ENCODE measurements at places on chromosomes 12 and 14. TPM values are rescaled to one million over a fixed set of nuclear protein-coding genes. Genes with fewer than 3 reads are reported as not detected.

DNA sequence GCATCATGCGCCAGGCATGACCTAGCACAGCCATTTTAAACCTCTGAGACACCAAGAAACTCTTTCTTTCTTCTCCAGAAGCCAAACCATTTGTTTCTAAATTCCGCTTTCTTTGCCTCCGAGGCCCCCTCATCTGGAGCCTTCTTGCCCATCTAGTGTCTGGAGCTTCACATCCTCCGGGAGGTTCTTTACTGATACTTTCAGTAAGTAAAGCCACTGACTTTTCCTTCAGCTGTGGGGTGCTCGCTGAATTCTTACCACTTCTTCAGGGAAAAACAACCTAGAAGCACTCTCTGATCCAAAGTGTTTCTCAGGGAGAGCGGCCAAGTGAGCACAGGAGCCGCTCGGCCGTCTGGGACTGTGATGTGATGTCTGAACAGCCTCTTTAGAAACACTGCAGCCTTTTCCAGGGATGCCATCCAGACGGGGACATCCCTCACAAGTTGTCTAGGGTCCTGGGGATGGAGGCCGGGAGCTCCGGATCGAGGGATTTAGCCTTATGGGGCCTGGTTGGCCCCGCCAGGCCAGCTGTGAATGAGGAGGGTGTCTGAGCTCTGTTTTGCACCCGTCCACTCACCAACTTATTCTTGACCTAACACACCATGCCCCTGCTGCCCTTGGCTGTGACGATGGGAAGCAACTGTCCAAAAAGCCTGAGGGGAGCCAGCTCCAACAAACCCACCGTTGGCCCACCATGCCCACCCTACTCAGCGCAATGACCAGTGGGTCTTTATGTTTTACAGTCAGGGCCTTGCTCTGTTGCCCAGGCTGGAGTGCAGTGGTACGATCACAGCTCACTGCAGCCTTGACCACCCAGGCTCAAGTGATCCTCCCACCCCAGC is 160.6 kb downstream of the ZFP36L1 start:
- no peak overlapping the region for H3K4me3 ChIP-seq
- H3K36me3 ChIP-seq, result no peaks in the 10 kb centered on the region
- H3K27ac ChIP-seq, result peak overlapping the region; percentile 91

DNA sequence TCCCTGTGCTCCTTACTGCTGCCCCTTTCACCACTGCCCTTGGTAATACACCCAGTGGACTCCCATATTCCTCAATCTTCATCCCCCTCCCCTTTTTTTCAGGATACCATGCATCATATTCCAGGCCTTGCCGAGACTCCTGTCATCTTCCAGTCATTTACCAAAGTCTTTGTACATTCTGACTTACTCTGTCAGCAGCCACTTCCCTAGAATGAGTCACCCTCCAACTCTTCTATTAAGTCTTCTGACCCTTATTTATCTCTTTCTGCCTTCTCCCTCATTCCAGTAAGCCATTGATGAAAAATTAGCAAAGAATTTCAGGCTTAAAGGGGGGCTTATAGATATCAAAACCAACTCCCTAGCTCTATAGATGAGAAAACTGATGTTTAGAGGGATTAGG is 128.0 kb downstream of the STXBP6 start:
- no peak for DNase-seq
- H3K27me3 ChIP-seq, result no peaks in the 10 kb centered on the region
- H3K4me3 ChIP-seq, result no peak overlapping the region
- no peaks in the 10 kb centered on the region for H3K36me3 ChIP-seq
- H3K4me1 ChIP-seq, result no peaks in the 10 kb centered on the region

- H3K27me3 ChIP-seq, result no peaks in the 10 kb centered on the region
- no peak for DNase-seq
- no peaks in the 10 kb centered on the region for H3K36me3 ChIP-seq
- H3K27ac ChIP-seq, result no peak overlapping the region
Measured at GRCh38 chr14:23041729-23042128, 283 bp upstream of the PSMB11 start.

GRCh38 chr12:2233034-2233433 is 180.2 kb downstream of the CACNA1C start:
- no peak overlapping the region for H3K27ac ChIP-seq
- H3K4me3 ChIP-seq, result no peak overlapping the region
- no peaks in the 10 kb centered on the region for H3K4me1 ChIP-seq
- H3K27me3 ChIP-seq, result no peaks in the 10 kb centered on the region
- DNase-seq, result no peak

DNA sequence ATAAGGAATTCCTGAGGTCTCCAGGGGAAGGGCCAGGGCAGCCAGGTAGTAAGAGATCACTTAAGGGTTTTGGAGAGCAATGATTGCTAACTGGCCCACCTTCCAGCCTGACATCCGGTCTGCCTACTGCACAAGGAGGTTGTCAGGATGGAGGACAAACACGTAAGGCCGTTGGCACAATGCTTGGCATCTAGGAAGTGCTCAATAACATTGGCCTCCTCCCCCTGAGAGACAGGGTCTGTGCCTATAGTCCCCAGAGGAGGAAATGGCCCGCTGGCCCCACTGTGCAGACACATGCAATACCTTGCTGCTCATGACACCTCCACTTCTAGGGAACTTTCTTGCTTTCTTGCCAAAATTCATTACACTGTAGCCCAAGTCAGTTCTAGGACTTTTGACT is 73.2 kb downstream of the NTF3 start:
- H3K27me3 ChIP-seq, result no peaks in the 10 kb centered on the region
- no peak for DNase-seq
- no peak overlapping the region for H3K27ac ChIP-seq
- H3K36me3 ChIP-seq, result no peaks in the 10 kb centered on the region
- H3K4me1 ChIP-seq, result peaks cover 20% of the 10 kb centered on the region

GRCh38 chr12:10540776-10541205 is 35.1 kb downstream of the EIF2S3B start:
- no peaks in the 10 kb centered on the region for H3K4me1 ChIP-seq
- H3K4me3 ChIP-seq, result no peak overlapping the region
- H3K27ac ChIP-seq, result no peak overlapping the region
- H3K36me3 ChIP-seq, result no peaks in the 10 kb centered on the region

GRCh38 chr12:111798182-111798581 is 31.4 kb downstream of the ALDH2 start:
- H3K36me3 ChIP-seq, result no peaks in the 10 kb centered on the region
- no peak overlapping the region for H3K27ac ChIP-seq
- H3K4me1 ChIP-seq, result no peaks in the 10 kb centered on the region
- H3K4me3 ChIP-seq, result no peak overlapping the region

DNA sequence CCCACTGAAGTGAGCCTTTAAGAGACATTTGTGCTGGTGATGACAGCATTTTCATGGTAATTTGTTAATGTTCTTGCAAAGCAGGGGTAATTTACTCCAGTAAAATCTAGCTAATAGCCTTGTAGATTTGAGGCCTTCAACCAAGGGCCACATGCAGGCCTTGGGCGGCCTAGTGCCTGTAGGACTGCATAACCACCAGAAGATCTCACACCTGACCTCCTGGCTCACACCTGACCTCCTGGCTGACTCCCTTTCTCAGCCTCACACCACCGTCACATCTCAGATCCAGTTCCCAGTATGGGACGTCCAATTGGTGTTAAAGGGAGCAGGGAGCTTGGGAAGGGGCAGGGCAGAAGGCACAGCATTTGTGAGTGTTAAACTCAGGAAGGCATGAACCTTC is 26.9 kb downstream of the C12orf42 start:
- H3K4me3 ChIP-seq, result no peak overlapping the region
- DNase-seq, result no peak
- H3K36me3 ChIP-seq, result no peaks in the 10 kb centered on the region
- no peak overlapping the region for H3K27ac ChIP-seq

- H3K4me1 ChIP-seq, result no peaks in the 10 kb centered on the region
- no peaks in the 10 kb centered on the region for H3K36me3 ChIP-seq
Measured at GRCh38 chr14:51703787-51704186, 52.1 kb downstream of the FRMD6 start.

DNA sequence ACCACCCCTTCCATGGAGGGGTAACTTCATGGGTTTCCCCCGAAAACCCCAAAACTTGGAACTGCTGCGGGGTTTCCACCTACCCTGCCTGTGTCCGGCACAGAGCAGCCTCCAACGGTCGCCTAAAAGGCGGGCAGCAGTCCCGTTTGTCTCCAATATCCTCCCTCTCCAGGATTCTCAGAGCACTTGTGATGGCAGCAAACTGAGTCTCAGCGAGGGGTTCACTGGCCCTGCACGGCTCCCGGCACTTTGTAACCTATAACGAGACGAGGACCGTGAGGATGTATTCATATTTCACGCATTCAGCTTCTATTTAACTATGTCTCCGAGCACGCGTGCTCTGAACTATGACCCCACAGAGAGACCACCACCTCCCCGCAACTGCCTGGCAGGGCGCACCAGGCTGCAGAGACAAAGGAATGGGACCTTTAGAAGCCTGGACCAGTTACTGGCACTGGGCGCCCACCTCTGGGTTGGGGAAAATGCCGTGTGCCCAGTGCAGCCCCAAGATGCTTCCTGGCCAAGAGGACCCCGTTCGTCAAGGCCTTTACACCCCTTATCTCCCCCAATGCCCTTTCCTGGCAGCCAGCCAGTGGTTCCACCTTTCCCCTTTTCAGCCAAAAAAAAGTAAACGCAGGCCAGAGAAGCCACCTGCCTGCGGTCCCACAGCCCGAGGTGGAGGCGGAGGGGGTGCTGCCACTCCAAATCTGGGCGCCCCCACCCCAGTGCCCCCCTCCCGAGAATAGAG is 173.1 kb upstream of the RTL1 start:
- no peak for DNase-seq
- no peak overlapping the region for H3K27ac ChIP-seq
- no peaks in the 10 kb centered on the region for H3K36me3 ChIP-seq
- H3K27me3 ChIP-seq, result peaks cover 7% of the 10 kb centered on the region
- H3K4me1 ChIP-seq, result peaks cover 38% of the 10 kb centered on the region

- no peaks in the 10 kb centered on the region for H3K36me3 ChIP-seq
- H3K27me3 ChIP-seq, result no peaks in the 10 kb centered on the region
- DNase-seq, result no peak
- H3K4me3 ChIP-seq, result no peak overlapping the region
- H3K4me1 ChIP-seq, result peaks cover 9% of the 10 kb centered on the region
- no peak overlapping the region for H3K27ac ChIP-seq
Measured at GRCh38 chr14:50037852-50038251, 78.5 kb downstream of the VCPKMT start.

GRCh38 chr12:39237004-39237403 is 205.9 kb downstream of the KIF21A start:
- peak; percentile 49 for DNase-seq
- no peak overlapping the region for H3K4me3 ChIP-seq
- H3K36me3 ChIP-seq, result no peaks in the 10 kb centered on the region

- no peak for DNase-seq
- H3K4me3 ChIP-seq, result peak overlapping the region; percentile 42
- no peaks in the 10 kb centered on the region for H3K36me3 ChIP-seq
Measured at GRCh38 chr14:32897698-32898064, 41.0 kb upstream of the NPAS3 start.

- no peaks in the 10 kb centered on the region for H3K4me1 ChIP-seq
- H3K27ac ChIP-seq, result no peak overlapping the region
Measured at GRCh38 chr14:23380197-23380914, 3.5 kb downstream of the CMTM5 start.

- no peaks in the 10 kb centered on the region for H3K36me3 ChIP-seq
- H3K27me3 ChIP-seq, result no peaks in the 10 kb centered on the region
- DNase-seq, result peak; percentile 77
- H3K27ac ChIP-seq, result no peak overlapping the region
- H3K4me3 ChIP-seq, result no peak overlapping the region
- no peaks in the 10 kb centered on the region for H3K4me1 ChIP-seq
Measured at GRCh38 chr14:41285186-41285748, 321.4 kb upstream of the LRFN5 start.

DNA sequence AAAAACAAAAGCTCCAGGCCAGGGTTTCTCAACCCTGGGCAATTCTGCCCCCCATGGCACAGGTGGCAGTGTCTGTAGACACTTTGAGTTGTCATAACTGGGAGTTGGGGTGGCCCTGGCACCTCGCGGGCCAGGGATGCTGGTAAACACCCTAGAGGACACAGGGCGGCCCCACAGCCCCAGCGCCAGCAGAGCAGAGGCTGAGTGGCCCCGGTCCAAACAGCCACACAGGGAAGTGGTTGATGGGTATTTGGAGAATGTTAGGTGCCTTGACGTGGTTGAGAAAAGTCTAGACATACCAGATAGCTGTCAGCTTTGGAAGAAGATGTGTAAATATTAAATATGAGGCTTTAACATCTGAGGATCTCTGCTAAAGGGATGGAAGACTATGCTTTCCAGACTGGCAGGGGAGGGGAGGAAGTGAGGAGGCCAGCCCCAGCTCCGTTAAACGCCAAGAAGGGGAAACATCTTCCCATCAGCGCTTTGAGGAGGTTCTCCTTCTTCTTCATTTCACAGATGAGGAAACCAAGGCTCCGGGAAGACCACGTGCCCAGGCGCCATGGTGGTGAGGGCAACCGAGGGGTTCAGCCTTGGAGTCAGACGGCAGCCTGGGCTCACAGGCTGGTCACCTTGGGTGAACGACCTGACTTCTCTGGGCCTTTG is 103.7 kb downstream of the SCARB1 start:
- H3K4me3 ChIP-seq, result no peak overlapping the region
- no peak overlapping the region for H3K27ac ChIP-seq
- no peaks in the 10 kb centered on the region for H3K36me3 ChIP-seq
- no peaks in the 10 kb centered on the region for H3K27me3 ChIP-seq

- H3K4me1 ChIP-seq, result peaks cover 17% of the 10 kb centered on the region
- no peak overlapping the region for H3K27ac ChIP-seq
- no peak overlapping the region for H3K4me3 ChIP-seq
- no peaks in the 10 kb centered on the region for H3K36me3 ChIP-seq
- H3K27me3 ChIP-seq, result no peaks in the 10 kb centered on the region
Measured at GRCh38 chr12:93880853-93881522, 203.8 kb downstream of the CRADD start.

DNA sequence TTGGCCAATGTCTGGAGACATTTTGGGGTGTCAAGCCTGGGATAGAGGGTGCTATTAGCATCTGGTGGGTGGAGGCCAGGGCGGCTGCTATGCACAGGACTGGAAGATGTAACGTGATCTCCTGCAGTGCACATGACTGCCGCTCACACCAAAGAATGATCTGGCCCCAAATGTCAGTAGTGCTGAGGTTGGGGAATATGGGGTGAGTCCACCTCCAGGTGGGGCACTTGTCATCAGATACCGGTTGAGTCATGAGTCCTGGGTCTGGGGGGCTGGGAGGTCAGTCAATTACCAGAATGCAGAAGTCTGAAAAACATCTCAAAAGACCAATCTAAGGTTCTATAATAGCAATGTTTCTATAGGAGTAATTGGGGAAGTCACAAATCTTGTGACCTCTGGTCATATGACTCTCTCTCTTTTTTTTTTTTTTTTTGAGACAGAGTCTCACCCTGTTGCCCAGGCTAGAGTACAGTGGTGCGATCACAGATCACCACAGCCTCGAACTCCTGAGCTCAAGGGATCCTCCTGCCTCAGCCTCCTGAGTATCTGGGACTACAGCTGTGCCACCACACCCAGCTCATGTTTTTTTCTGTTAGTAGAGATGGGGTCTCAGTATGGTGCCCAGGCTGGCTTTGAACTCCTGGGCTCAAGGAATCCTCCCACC is 6.0 kb upstream of the SDSL start:
- peaks cover 10% of the 10 kb centered on the region for H3K4me1 ChIP-seq
- no peak overlapping the region for H3K27ac ChIP-seq
- no peak for DNase-seq
- no peak overlapping the region for H3K4me3 ChIP-seq

The SMCO2 gene
- total RNA-seq, result not detected

The RFX4 gene
- not detected for total RNA-seq

The PTCSC3 gene
- total RNA-seq, result not detected

The VRTN gene
- total RNA-seq, result not detected

The PPP4R3A gene
- 85.7 TPM for total RNA-seq

The VWF gene
- 0.20 TPM for total RNA-seq

The EML5 gene
- 1.4 TPM for total RNA-seq

The SIX1 gene
- 6.5 TPM for total RNA-seq

The GNG2 gene
- total RNA-seq, result 13.7 TPM

Measured in hepatocyte (in vitro differentiated cells).